ENCODE measurements at places on chromosomes 7 and 10.

DNA sequence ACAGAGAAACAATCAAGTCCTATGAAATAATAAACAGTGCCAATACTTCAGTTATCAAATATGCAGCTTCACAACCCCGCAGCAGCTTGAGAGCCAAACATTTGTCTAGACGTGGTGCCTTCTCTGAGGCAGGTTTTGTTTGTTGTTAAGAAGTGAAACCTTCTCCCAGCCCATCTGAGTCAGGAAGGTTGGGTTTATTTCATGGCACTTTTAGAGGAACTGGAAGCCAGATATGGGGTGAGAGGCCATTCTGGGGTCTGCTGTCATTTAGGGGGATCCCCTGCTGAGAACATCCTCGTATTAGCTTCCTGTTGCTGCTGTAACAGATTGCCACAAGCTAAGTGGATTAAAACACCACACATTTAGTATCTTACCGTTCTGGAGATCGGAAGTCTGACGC is 113.6 kb downstream of the GRK5 start:
- no peak for ATAC-seq

GRCh38 chr7:137006293-137006692 is 137.8 kb downstream of the CHRM2 start:
- ATAC-seq: no peak

- ATAC-seq: no peak
Measured at GRCh38 chr7:103793614-103794013, 195.8 kb downstream of the RELN start.

DNA sequence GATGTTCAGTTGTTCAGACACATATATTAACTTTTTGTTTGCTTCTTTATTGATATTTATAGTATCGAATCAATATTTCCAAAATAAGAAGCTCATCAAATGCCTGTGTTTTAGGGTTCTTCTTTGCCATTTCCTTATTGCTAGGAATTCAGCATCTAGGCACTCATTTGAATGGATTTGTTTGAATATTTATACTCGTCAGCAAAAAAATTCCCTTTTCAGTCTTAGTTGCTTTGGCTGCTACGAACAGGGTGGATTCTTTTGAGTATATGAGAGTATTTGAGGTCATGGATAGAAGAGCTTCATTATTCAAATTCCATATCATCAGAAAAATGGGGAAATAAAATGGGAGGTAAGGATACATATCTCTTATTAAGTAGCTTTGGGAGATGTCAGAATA is 706.9 kb downstream of the NRG3 start:
- no peak for ATAC-seq

- ATAC-seq: peak; percentile 80
Measured at GRCh38 chr7:1275451-1276381, 43.0 kb downstream of the UNCX start.

DNA sequence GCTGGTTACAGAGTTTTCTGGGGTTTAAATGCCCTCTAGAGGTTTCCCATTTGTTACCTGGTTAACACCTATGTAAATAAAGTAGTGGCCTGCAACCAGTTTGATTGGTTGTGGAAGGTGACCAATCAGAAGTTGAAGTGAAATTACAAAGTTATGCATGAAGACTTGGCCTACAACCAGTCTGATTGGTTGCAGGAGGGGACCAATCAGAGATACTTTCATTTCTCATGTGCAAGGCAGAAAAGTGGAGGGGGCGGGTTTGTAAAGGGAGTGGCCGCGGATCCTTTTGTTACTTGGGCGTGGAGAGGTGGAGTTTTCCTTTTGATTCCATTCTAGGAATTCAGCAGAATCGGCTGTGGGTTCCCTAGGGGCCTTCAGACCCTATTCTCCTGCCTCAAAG is 80.8 kb downstream of the SEC23IP start:
- ATAC-seq: no peak

GRCh38 chr7:82700741-82701140 is 257.2 kb upstream of the CACNA2D1 start:
- peak; percentile 62 for ATAC-seq

GRCh38 chr10:126911301-126911700 is 6.1 kb downstream of the DOCK1 start:
- ATAC-seq: no peak

- ATAC-seq: no peak
Measured at GRCh38 chr7:23207021-23207420, 25.2 kb downstream of the NUP42 start.

- no peak for ATAC-seq
Measured at GRCh38 chr7:86130268-86130667, 513.4 kb upstream of the GRM3 start.

- ATAC-seq: no peak
Measured at GRCh38 chr7:128661446-128661845, 10.6 kb upstream of the GARIN1A start.

DNA sequence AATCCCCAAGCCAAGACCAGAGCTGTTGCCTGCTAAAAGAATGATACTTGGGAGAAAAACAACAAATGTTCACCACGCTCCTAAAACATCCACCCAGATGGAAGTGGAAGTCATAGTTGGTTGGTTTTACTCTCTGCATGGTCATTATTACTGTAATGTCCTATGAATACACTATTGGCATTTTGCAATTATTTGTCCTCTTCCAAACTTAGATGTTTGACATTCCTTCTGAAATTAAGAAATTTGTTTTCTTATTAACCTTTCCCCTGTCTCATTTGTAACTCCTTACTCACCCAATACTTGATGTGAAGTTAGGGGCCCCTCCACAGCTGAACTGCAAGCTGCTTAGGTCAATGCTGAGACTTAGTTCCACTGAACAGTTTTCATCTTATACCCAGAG is 383.3 kb downstream of the INHBA start:
- no peak for ATAC-seq

- ATAC-seq: no peak
Measured at GRCh38 chr7:50970092-50970491, 187.4 kb upstream of the GRB10 start.

DNA sequence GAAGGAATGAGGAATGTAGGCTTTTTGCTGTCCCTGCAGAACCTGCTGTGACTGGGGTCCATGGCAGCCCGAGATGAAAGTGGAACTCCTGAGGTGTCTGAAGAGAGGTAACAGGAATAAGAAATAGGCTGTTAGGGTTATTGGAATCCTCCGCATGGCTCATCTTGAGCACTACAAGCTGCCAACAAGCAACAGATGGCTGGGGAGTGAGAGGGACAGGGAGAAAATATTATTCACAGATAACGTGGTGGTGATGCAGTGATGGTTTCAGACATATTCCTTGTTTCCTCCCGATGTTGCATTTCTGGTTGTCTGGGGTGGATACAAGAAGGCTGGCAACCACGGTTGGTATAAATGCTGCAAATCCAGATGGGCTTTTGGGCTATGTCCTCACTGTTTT is 46.1 kb downstream of the AP3M1 start:
- no peak for ATAC-seq

DNA sequence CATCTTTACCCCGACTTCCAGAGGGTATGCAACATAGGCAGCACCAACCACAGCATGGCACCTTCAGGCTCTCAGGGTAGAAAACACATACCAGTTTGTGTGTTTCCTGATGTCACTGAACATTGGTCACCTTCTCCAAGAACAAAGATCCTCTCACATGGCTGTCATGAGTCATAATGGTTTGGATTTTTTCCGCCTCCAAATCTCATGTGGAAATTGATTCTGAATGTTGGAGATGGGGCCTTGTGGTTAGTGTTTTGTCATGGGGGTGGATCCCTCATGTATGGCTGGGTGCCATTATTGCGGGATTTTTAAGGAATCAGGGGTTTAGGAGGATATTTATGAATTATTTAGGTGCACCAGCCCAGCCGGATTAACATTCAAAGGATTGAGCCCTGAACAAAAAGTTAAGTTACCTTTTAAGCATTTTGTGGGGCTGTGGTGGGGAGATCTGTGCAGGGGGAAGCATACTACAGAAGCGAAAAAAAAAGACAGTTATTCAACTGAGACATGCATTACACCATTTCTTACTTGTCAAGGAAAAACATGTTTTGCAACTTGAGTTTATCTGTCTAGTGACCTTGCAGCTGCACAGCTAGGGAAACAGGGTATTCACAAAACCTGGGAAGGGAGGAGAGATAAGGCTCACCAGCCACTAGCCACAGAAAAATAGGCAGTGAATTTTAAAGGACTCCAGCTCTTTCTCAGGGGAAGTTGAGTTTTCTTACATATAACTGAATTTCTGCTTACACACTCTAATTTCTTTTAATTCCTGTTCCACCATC is 774.1 kb upstream of the AUTS2 start:
- ATAC-seq: no peak

GRCh38 chr7:98993024-98993897 is 114.9 kb downstream of the TRRAP start:
- no peak for ATAC-seq

DNA sequence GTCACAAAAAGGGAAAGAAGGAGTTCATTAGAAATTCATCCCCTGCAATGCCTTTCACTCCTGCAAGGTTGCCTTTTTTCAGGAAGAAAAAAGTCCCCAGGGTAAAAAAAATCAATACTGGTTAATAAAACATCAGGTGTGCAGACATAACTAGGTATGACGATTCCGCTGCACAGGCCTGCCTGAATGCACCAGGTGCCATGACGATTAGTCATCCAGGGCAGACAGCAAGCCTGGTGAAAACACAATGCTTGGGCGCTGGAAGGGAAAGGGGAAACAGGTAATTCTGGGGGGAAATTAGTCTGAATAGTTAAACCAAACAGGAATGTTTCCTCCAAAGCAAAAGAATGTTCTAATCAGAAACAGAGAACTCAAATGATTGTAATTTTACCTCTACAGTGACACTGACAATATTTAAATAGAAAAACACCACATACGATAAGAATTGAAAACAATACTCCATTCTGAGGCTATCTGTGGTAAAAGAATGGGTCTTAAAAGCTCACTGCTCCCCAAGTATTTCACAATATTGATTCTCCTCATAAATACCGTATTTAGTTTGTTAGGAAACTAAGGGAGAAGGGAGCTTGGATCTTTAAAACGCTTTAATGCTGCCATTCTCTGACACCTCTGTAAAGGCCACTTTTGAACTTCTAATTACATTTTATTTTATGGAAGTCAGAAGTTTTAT is 45.2 kb downstream of the VPS41 start:
- no peak for ATAC-seq

DNA sequence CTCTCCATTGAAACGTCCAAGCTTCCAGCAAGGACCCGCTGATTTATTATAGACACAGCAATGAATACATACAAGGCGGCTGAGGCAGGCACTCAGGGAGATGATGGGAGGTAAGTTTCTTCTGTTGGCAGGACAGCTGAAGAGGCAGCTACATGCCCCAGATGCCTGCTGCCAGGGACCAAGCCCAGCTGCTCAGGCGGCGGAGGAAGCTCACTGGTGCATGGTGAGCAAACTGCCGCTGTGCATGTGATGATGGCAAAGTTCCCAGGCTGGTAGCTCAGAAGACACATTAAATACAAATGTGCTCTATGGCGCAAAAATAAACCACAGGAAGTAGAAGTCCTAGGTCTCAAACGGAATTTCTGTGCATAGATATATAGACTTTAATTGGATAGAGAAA is 2.3 kb downstream of the DNTT start:
- ATAC-seq: no peak

- no peak for ATAC-seq
Measured at GRCh38 chr10:53403688-53404087, 631.1 kb upstream of the MBL2 start.

GRCh38 chr10:96072674-96073073 is 29.3 kb downstream of the CCNJ start:
- ATAC-seq: no peak

- no peak for ATAC-seq
Measured at GRCh38 chr10:77180104-77180503, 457.5 kb downstream of the KCNMA1 start.

DNA sequence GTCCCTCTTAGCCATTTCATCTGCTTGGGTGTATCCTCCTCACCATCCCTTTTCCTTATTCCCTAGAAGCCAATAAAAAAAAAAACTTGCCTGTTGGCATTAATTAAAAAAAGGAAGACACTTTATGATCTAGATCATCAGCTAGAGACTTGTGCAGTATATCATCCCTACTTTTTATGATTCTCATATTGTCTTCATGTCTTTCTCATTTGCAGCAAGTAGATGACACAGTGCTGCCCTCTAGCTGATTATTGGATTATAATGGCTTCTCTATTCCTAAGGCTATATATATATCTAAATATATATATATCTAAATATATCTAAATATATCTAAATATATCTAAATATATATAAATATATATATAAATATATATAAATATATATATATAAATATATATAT is 272.4 kb upstream of the LRGUK start:
- peak; percentile 39 for ATAC-seq

- ATAC-seq: no peak
Measured at GRCh38 chr7:102914585-102914984, 1.8 kb downstream of the LRRC17 start.

DNA sequence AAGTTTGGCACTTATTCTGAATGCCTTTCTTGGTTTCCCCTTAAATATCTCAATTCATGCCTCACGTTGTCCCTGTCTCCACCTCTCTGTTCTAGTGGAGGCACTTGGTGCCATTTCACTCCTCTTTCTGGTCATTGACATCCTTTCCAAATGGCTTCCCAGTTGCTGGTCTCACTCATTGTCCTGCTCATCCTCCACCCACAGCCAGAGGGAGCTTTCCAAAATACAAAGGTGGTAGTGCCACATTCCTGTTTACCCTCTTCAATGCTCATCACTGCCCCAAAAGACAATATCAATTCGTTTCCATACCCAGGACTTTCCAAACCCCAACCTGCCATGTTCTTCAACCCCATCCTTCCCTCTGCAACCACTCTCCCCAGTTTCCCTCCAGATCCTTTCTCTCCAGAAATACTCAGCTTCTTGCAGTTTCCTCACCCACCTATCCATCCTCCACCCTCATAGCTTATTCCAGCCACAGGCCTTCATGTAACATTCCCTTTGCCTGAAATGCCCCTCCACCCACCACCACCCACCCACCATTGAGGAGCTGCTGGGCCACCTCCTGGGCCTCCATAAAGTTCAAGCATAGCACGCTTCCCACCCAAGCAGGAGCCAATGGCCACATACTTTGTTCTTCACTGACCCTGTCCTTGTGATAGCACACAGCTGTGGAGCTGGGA is 63.1 kb upstream of the ADRB1 start:
- no peak for ATAC-seq

- ATAC-seq: no peak
Measured at GRCh38 chr7:49244543-49244942, 320.2 kb downstream of the CDC14C start.

DNA sequence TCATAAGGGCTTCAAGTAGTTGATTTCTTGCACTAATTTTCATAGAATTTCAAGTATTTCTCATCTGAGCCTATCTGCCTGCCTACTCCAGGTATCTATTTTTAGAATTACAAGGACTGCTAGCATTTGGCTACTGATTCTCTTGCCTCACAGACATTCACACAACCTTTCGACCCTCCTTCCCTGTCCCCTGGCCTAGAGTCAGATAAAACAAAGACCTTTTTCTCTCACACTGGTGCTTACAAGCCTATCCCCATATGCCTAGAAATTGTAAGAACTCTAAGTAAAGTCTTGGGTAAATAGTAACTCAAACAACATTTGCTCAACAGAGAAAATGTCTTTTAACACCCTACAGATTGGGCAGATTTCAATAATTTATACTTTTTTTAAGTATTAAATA is 6.3 kb downstream of the GPAM start:
- no peak for ATAC-seq

DNA sequence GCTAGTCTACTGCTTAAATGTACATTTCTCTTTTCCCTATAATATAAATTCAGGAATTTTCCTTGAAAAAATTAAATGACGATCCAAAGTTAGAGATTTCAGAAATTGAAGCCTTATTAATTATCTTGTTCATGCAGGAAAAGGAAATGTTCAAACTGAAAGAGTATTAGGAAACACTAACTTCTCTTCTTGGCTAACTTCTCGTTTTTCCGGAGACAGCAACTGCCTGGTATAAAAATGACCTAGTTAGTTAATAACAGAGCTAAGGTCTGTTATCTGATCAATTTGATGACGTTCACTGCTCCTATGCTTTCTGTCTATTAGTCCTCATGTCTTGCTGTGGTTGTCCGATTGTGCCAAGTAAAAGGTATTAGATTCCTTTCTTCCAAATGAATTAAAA is 212.5 kb downstream of the DGKB start:
- no peak for ATAC-seq
